ENCODE measurements at places on chromosomes 12 and 14. TPM values are rescaled to one million over a fixed set of nuclear protein-coding genes. Genes with fewer than 3 reads are reported as not detected.

DNA sequence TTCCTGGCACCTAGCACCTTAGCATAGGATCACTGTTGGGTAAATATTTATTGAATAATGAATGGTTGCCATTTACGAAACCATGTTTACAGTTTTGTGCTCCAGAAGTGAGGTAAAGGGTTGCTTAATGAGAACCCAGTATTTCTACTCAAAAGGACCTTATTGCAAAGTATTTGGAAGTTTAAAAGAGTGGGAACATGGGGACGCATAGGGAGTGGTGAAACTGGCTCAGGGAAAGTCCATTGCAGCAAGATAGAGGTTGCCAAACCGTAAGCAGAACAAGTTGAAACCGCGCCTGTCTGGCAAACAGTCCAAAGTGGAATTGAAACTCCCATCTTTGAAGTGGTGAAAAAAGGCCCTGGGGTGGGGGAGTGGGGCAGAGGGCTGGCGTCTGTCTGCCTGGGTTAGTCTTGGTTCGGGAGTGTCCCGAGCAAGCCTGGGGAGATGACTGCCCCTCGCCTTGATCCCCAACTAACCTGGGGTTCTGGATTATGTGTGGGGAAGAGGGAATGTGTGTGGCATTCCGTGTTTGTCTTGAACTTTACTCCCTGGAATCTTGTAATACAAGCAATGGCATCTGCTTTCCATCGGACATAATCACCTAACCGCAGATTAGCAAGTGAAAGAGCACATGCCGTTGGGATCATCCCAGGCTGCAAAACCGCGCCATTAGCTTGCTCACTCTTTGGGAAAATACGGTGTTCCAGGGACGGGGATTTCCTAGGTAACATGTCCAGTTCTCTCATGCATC is 7.2 kb downstream of the ALDH2 start:
- no peak for DNase-seq

DNA sequence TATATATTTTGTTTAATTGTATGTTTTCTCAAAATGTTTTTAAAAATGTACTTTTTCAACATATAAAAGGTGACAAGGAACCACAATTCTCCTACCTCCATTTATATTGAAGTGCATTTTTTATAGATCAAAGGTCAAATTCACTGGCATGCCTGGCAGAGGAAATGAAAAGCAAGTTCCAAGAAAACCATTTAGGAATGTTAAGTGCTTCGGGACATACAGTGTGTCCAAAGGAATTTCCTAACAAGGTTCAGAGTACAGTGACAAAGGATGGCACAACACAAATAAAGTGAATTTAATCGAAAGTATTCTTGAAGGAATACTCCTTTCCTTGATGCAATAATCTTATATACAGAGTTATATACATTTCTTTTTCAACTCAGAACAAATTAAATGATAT is 242.3 kb downstream of the CCER1 start:
- DNase-seq, result no peak

Gene OR6C2
- not detected for total RNA-seq

Gene SLC25A21
- 0.15 TPM for total RNA-seq

Gene PIANP
- total RNA-seq, result not detected

- no peak for DNase-seq
Observed at GRCh38 chr12:113818833-113819232, 147.3 kb downstream of the RBM19 start.

Gene PMCH
- not detected for total RNA-seq

GRCh38 chr14:41490323-41490722 is 116.4 kb upstream of the LRFN5 start:
- no peak for DNase-seq

GRCh38 chr12:75782069-75782581 is 249.5 kb downstream of the PHLDA1 start:
- DNase-seq, result no peak

Gene LRP1-AS
- not detected for total RNA-seq

GRCh38 chr12:28219827-28220226 is 29.6 kb downstream of the CCDC91 start:
- no peak for DNase-seq

Gene RFLNA
- not detected for total RNA-seq

DNA sequence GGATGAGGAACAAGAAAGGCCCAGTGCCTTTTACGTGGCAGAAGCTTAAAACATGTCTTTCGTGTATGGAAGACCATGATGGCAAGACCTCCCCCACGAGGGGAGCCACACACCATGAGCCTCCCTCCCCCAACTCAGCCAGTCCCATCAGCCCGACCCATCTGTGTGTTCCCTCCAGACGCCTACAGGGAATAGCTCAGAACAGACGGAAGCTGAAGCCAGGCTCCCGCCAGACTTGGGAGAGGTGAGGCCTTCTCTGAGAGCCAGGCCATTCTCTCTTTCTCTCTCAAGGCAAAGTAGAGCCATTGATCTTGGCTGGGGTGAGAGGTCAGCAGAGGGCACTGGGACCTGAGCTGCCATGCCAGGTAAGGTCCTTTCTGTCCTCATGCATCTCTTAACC is 9.5 kb downstream of the REM2 start:
- DNase-seq, result no peak

Gene GDF3
- total RNA-seq, result not detected

DNA sequence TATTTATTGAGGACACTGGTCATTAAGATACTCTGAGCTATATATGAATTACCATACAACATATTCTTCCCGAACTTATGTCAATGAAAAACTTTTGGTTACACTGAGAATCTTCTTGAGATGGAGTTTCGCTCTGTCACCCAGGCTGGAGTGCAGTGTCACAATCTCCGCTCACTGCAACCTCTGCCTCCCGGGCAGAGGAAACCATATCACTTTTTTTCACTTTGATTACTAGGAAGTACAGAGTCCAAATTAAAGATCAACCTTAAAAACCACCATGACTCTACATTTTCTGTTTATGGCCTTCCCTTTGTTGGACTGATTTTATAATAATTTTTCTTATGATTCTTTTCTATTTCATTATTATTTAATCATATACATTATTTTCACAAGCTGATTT is 336.5 kb downstream of the FSCB start:
- no peak for DNase-seq
